Stimulated activated CD8-positive, alpha-beta memory T cell treated with anti-CD3 and anti-CD28 coated beads, Interleukin-4, amount 100 ng/mL, for 1 hour (primary cell): ENCODE measurements at places on chromosomes 1 and 21.

- DNase-seq: no peak
Observed at GRCh38 chr1:200392625-200393185, 17.1 kb downstream of the ZNF281 start.

- no peak for DNase-seq
Observed at GRCh38 chr1:26168410-26169197, at the start of gene C1orf232. Gene C1orf232, minus strand, starts transcription at chr1:26168963. Its CDS starts 464 bp downstream, at chr1:26168499.

- DNase-seq: no peak
Observed at GRCh38 chr1:66685670-66686069, 66.6 kb upstream of the DYNLT5 start.

- no peak for DNase-seq
Observed at GRCh38 chr1:183914276-183914675, 109.4 kb downstream of the RGL1 start.

DNA sequence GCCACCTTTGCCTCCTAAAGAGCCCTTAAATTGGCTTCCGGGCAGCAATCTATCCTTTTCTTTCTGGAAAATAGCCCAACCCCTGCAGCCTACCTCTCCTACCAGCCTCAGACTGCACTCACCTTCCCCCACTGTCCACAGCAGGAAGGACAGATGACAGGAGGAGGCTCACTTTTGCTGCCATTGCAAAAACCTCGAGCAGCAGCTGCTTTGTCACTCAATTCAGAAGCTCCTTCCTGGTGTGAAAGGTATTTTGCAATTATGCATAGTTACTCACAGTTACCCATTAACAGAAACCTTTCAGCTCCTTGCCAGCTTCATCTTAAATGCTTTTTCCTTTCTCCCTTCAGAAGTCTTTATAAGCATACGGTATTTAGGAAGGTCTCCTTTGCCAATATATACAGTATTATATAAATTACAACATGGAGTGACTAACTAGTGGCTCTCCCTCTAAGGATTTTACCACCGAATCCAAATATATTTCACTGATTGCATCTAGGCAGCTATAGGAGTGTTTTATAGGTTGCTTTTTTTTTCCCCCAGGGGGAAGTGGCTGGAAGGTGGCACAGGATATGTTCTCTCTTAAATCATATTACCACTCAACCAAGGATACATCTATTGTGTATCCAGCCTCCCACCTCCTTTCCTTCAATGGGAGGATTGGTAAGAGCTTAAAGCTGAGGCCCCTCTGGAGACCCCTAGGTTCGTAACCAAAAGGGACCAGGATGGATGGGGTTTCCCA, 142.1 kb upstream of the IPO9 start:
- DNase-seq: no peak

GRCh38 chr1:181140398-181140797, 51.9 kb downstream of the IER5 start:
- DNase-seq: no peak

- DNase-seq: no peak
Observed at GRCh38 chr1:54742282-54742681, 22.0 kb downstream of the PARS2 start.
